ENCODE measurements at places on chromosomes 6 and 20. TPM values are rescaled to one million over a fixed set of nuclear protein-coding genes. Genes with fewer than 3 reads are reported as not detected.

Gene SLC22A7
- total RNA-seq = not detected

Gene GDAP1L1
- 0.08 TPM for total RNA-seq

Gene PRDM13
- total RNA-seq = not detected

Gene TBXT
- not detected for total RNA-seq

Gene SIRPA
- total RNA-seq = not detected

Gene SLC2A4RG
- total RNA-seq = 38.3 TPM

Gene SLC16A10
- 2.8 TPM for total RNA-seq

Gene HTR1E
- not detected for total RNA-seq

Gene TMEM151B
- not detected for total RNA-seq

Gene RSPH9
- not detected for total RNA-seq

Gene PROKR2
- total RNA-seq = not detected

Gene SPATA25
- total RNA-seq = 0.59 TPM

Gene C6orf52
- 3.6 TPM for total RNA-seq

Gene MICA
- total RNA-seq = 11.5 TPM

Gene DEFB121
- not detected for total RNA-seq

Gene PACSIN1
- not detected for total RNA-seq

Gene LY6G6D
- total RNA-seq = not detected

Gene CYP24A1
- total RNA-seq = not detected

Gene C20orf141
- total RNA-seq = not detected

Gene BMP6
- total RNA-seq = 1.1 TPM

Gene TLDC2
- not detected for total RNA-seq

Gene PTPRT
- not detected for total RNA-seq

Gene EMILIN3
- 0.69 TPM for total RNA-seq

Gene PI3
- total RNA-seq = not detected

Gene OR12D3
- total RNA-seq = not detected

Gene SUMO4
- total RNA-seq = 11.6 TPM

Gene SPAG4
- total RNA-seq = 5.1 TPM

Gene LTB
- total RNA-seq = 270 TPM

Gene AVP
- not detected for total RNA-seq

Gene ESR1
- 0.34 TPM for total RNA-seq

Gene HMGCLL1
- total RNA-seq = not detected

Gene ZC3H12D
- total RNA-seq = 96.7 TPM

Gene ERVFRD-1
- total RNA-seq = not detected

Data from activated T-helper 1 cell treated with anti-CD3 and anti-CD28 coated beads, Interleukin-12 subunit alpha, Interleukin-12 subunit beta, Interleukin-2, Interleukin-4 antibody, amounts not matched to agents 30 ng/mL and 10 ng/mL and 1 ng/mL, durations not matched to agents 14 hours and 24 hours and 36 hours (primary cell).